ENCODE measurements at places on chromosomes 11 and 22. TPM values are rescaled to one million over a fixed set of nuclear protein-coding genes. Genes with fewer than 3 reads are reported as not detected.

DNA sequence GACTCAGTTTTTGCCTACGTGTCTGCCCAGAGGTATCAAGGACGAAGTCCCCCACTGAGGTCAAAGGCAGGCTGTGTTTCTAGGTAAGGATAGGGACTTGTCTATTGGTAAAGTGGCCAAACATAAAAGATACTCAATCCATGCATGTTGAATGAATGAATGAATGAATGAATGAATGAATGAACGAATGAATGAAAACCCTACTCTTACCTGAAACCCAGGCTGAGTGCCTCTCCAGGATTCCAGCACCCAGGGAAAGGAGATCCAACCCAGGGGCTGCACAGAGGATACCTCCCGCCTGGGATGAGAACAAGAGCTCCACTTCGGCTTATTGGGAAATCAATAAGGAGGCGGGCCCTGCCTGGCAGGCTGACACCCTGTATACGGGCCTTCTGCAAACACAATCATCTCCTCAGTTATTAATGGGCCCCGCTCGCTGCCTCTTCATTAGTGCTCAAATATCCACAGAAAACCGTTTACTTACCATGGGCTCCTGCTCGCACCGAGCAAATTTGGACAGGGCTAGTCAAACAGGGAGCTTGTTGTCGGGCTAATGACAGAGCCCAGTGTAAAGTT, 177.4 kb downstream of the BUD13 start:
- no peak for DNase-seq

GRCh38 chr11:515131-515530, 8.1 kb upstream of the RNH1 start:
- DNase-seq: no peak

DNA sequence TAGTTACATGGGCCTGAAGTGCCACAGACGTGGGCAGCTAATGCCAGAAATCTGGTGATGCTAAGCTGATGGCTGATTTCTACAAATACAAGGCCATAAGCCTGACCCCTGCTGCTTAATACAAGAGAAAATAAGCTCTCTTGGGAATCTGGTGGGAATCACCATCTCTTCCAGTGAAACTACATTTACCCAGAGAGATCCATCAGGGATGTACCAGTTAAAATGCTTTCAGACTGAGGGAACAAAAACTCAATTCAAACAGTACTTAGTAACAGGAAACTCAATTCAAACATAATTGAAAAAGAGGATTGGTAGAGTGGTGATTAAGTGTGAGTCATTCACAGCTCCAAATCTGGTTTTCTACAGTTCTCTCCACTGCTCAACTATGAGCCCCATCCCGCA, 1.7 kb upstream of the CAVIN3 start:
- DNase-seq: peak; percentile 61

GRCh38 chr11:130892861-130893260, 23.4 kb downstream of the SNX19 start:
- no peak for DNase-seq

- no peak for DNase-seq
These were observed 1.2 kb downstream of the SYVN1 start for GRCh38 chr11:65132988-65133700.

DNA sequence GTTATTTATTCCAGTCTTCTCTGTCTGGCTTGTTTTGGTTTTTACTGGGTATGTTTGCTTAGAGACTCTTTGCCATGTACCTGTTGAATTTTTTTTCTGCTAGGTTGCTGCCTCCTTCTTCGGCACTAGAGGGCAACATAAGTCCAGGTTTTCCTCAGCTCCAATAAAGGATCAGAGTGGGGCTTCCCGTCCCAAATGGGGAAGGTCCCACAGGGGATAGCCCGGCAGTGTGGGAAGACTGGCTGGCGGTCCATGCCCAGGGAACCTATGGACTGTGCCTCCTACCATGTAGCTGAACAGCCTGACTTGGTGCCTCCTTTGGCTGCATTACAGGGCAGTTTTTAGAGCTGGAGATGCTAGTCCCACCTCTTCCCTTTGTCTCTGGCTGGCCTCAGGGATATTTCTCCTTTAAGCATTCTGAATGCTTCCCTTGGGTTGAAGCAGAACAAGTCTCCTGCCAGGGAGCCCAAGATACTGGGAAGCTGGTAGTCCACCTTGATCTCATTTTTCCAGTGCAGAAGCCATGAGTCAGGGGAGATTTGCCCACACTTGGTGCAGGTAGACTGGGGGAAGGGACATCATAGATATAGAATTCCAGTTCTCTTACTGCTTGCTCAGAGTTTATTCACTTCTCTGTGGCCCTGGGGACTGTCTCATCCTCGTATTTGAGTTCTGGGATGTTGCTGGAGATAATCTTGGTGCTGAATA, 60.2 kb downstream of the BRD1 start:
- peak; percentile 69 for DNase-seq

GRCh38 chr11:64553554-64554201, 37.3 kb upstream of the SLC22A12 start:
- peak; percentile 59 for DNase-seq

GRCh38 chr11:77127920-77128691, at the start of gene MYO7A:
TSS of gene MYO7A (plus strand) at chr11:77128246. CDS start at chr11:77130635, 2,389 bp downstream.
- DNase-seq: peak; percentile 33

DNA sequence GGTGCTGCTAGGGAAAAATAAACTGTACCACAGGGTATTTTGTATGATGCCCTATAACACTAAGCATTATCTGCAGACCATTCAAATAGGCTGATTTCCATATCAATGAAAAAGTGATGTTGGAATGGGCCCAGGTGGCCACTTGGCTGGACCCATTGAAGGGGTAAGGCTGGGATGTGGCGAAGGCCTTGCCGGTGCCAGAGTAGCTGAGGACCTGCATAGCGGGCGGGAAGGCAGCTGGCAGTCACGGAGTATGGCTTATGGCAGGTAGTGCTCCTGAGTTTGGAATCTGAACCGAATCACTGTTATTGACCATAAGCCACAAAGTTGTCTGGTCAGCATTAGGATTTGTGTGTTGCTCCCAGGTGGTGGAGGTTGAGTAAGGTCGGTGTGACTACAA, 131.0 kb downstream of the MICAL2 start:
- DNase-seq: no peak

DNA sequence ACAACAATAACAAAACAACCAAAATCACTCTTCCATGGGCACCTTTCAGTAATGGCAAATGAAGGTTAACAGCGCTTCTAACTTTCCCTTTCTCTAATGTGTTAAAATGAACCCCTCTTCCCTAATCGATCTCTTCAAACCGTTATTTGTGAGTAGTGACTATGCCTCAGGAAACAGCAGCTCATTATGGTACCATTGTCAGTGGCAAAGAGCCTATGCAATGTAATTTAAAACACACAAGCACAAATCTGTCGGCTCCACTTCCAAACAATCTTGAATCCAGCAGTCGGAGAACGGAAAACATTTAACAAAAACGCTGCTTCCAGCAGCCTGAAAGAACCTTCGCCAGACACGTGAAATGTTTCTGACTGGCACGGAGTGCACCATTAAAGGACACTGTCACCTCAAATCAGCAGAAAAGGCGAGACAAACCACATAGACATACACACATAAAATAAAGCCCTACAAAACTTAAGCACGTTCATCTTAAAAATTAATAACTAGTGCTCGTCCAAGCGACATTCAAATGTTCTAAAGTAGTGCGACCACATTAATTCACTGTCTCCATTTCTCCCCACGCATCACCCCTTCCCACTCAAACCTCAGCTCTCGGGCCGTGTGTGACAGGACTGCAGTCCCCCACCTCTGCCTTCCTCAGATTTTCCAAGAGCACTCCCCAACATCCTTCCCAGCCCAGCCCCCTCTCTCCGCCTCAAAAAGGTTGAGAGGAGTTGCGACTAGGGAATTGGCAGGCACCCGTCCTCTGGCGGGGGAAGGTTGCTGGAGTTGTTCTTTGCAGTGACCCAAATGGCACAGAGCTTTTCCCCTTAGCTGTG, 748 bp downstream of the RAB30 start:
- peak; percentile 47 for DNase-seq

XKR3 gene
- not detected for total RNA-seq

DEFB131B gene
- total RNA-seq: not detected

LARGE1 gene
- total RNA-seq: 15.2 TPM

IGSF9B gene
- 0.26 TPM for total RNA-seq

LGR4 gene
- 6.4 TPM for total RNA-seq

GGT5 gene
- under 0.01 TPM for total RNA-seq

ZP1 gene
- under 0.01 TPM for total RNA-seq

Measured in fibroblast of lung (primary cell).